Activated CD8-positive, alpha-beta memory T cell treated with anti-CD3 and anti-CD28 coated beads for 1 hour (primary cell): ENCODE measurements at places on chromosomes 4 and X.

GRCh38 chr4:40722576-40723161 lies 27.1 kb upstream of the NSUN7 start:
- DNase-seq = no peak

GRCh38 chr4:121697564-121697963 lies 784 bp upstream of the ANXA5 start:
- DNase-seq = no peak

GRCh38 chr4:169084954-169085353 lies 74.9 kb upstream of the CBR4 start:
- DNase-seq = no peak

GRCh38 chr4:47359891-47360290 lies 103.6 kb downstream of the COMMD8 start:
- no peak for DNase-seq

- DNase-seq = no peak
Measured at GRCh38 chr4:122633211-122633610, 12.3 kb upstream of the IL21 start.

DNA sequence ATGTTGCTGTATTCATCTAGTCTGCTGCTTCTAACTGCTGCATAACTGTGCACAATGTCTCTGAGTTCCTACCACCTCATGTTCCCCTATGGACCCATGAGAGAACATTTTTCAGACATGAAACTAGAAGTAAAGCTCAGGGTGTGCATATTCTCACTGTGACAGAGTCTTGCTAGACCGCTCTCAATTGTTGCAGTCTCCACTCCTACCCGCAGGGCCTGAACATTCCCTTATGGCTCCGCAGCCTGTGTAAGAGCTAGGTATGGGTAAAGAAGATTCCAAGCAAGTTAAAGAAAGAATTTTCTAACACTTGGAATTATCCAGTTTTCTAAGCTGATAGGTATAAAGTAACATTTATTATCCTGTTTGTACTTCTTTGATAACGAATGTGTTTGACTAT lies 5.4 kb downstream of the OCIAD2 start:
- DNase-seq = no peak

GRCh38 chr4:24054910-24055309 lies 165.1 kb upstream of the PPARGC1A start:
- DNase-seq = no peak

- no peak for DNase-seq
Measured at GRCh38 chr4:159018062-159018629, 84.7 kb upstream of the RAPGEF2 start.

DNA sequence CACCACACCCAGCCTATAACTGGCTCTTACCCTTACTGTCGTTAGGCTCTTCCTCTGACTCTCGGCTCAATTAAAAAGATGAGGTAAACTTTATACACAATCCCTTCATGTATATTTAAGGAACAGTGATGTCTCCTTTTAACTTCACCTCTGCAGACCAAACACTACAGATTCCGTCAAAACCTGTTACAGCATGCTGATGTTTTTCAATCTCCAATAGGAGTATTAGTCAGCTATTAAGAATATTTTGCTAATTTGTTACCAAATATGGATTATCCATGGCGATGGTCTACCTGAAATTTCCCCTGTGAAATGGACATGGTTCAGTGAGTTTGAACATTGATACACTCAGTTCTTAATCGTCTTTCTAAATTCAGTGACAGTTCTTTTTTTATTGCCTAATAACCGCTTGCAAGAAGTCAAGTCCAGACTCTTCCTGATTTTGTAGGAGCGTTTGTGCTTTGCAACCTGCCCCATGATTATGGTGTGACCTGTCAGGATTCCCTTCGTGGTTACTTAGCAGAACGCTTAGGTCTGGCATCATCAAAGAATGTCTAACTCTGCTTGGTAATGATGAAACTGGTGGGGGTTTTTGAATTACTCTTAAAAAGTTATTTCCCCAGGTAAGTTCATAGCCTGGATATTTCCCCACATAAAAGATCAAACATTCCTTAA lies 72.2 kb upstream of the STOX2 start:
- no peak for DNase-seq

- DNase-seq = peak; percentile 82
Measured at GRCh38 chr4:6720202-6720699, 4.3 kb downstream of the BLOC1S4 start.

GRCh38 chr4:91989914-91990313 lies 313.9 kb upstream of the GRID2 start:
- no peak for DNase-seq

DNA sequence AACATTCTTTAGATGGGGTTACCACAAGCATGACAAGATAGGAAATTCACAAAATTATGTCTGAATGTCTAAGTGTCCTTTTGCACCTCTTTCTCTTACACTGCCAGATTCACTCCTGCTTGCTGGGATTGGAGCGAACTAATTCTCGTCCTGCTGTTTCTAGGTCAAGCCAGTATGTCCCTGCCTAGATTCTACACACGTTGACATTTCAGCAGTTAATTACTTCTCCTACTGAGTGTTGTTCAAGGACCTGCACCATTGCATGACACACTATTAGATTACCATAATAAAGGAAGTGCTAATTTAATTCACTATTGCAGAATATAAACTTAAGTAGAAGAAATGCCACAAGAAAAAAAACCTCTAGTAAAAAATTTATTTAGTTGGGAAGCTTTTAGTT lies 1911.7 kb downstream of the PCDH7 start:
- DNase-seq = no peak

GRCh38 chr4:185246453-185246852 lies 37.1 kb downstream of the SNX25 start:
- DNase-seq = no peak

DNA sequence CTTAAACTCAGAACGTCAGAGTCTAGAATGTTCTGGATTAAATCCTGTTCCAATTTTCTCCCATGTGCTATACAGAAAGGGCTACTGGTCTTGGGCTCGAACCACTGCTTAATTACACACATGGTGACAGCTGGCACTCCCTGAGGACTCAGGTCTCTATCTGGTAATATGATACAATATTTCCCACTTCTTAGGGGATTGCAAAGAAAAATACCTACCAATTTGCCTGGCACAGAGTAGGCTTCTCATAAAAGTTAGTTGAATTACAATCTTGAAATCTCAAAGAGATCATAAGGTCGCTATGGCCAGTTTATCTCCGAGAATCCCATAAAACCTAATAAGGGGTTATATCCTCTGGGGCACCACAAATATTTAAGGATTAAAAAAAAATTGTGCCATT lies 8.6 kb downstream of the GPM6B start:
- DNase-seq = no peak

DNA sequence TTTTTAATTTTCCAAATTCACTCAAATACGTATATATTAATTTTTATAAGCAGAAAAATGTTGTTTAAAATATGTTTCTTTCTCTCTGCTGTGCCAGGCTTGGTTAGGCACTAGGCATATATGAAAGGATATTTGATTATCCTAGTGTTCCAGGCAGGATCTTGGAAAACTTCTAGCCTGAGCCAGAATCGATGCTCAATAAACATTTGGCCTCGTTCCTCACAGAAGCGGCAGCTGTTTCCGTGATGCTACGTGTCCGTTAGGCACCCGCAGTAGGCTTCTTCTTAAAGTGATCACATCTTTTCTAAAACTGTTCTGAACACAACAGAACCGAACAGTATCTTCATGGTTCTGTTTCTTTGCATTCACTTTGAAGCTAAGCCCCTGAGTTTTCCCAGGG lies 50.1 kb upstream of the CRMP1 start:
- DNase-seq = no peak

GRCh38 chr4:95729596-95729995 lies 110.3 kb upstream of the PDHA2 start:
- DNase-seq = no peak

DNA sequence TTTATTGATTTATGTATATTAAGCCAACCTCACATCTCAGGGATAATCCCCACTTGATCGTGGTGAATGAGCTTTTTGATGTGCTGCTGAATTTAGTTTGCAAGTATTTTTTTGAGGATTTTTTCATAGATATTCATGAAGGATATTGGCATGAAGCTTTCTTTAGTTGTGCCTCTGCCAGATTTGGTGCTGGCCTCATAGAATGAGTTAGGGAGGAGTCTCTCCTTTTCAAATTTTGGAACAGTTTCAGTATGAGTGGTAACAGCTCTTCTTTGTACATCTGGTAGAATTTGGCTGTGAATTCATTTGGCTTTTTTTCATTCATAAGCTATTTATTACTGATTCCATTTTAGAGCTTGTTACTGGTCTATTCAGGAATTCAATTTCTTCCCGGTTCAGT lies 197.2 kb upstream of the NDST4 start:
- no peak for DNase-seq

DNA sequence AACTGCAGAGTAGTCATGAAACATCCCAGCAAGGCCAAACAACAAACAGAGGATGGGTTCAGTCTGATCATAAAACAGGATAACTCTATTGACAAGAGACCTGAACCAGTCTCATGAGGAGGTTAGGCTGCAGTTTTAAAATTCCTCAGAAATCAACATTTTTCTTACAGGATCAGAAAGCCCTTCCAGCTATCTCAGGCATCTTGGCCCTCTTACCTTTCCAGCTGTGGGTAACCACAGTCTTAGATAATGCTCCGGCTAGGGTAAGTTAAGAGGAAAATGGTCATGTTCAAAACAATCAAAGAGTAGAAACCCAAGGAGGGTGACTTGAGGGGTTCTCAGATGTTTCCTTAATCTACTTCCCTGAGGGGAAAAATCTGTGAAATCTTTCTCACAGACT lies 5.1 kb downstream of the CTSO start:
- no peak for DNase-seq

- DNase-seq = no peak
Measured at GRCh38 chrX:46376246-46376885, 168.9 kb downstream of the ZNF674 start.

DNA sequence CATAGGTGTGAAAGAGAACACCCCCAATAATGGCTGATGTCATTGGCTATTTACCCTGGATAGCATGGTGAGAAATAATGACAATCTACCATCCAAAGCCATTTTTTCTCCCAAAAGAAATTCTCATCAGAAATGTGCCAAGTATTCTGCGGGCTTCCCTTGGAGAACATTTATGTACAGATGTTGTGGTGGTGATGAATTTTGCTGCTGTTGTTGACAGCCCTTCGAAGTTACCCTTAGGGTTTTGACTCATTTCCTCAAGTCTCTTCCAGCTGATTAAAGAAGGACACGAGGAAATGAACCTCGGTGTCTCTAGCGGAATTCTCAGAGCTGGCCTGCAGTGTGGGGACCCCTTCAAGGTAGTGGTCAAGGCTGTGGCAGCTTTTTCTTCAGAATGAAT lies 3.4 kb downstream of the KIT start:
- DNase-seq = no peak

DNA sequence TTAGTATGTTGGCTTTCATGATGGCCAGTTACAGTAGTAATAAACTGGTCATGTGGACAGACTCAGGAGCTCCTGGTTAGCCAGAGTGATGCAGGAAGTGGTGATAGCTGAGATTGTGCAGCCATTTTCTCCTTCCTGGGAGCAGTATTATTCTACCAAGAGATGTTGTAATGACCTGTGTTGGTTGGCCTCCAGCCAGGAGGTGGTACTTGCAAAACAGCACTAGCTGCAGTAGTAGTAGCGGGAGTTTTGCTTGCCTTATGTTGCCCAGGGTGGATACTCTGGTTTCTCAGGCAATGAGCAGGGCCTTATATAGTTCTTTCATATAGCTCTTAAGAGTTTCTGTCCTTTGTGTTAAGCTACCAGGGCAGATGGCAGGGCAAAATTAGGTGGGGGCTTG lies 998.8 kb downstream of the GLUD2 start:
- no peak for DNase-seq

GRCh38 chr4:34767407-34767806 lies 1476.9 kb downstream of the ARAP2 start:
- DNase-seq = no peak

DNA sequence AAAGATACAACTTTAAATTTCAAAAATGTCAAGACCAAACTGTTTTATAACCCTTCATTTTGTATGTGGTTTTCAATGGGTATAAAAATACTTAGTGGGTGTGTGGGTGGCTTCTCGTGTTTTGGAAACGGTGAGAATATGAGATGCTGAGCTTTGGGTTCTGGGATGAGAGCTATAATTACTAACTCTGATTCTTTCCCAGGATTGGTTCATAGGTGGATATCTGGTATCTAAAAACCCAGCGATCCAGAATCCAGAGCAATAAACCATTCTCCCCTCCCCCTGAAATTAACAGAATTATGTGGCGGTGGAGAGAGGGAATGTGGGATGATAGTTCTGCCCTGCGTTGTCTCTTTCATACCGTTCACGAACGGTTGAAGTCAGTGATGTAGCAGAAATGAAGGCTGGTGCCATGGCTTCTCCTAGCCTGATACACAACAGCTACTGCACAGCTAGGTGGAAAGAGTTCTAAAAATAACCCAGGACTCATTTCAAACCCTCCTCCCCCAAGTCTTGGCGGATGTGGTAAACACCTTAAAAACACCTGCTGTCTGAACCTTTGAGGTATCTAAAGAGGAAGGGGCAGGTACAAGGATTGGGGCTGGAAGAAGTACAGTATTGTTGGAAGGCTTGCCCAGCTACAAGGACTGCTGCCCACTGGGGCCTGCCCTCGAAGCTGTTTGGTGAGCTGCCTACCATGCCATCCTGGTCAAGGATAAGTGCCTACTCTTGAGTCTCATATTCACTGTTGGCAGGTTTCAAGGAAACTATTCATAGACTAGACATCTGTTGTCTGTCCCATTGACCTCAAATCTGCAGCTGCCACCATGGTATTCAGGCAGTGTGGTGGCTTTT lies 44.5 kb downstream of the SEPTIN11 start:
- no peak for DNase-seq

- DNase-seq = no peak
Measured at GRCh38 chrX:46953137-46953527, 40.9 kb downstream of the JADE3 start.

DNA sequence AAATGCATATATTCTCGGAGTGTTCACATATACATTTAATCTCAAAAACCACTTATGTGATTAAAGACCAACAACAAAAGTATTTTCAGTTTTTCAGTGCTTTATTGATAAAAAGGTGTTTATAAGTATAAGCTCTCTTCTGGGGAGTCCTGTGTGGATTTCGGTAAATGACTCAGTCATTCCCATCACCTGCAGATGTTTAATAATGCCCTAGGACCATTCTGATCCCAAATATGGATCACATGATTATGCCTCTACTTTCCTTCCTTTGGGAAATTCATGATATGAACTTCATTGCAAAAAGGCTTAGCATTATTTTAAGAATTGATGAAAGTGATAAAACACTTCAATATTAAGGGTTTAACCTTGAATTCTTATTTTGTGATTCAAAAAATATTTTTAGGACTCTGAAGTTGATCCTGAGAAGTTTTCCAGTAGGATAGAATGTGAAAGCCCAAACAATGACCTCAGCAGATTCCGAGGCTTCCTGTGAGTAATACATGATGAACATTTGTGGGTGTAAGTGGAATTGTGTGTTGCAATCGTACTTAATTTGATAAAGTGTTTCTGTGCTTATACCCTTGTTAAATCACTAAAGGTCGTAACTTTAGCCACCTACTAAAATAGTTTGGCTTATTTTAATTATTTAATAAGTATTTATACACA lies 40.2 kb downstream of the ATP10D start:
- DNase-seq = no peak

GRCh38 chr4:22689428-22689827 lies 3.3 kb upstream of the GBA3 start:
- DNase-seq = no peak

- no peak for DNase-seq
Measured at GRCh38 chrX:69501429-69501828, 2.7 kb upstream of the NALF2 start.

- no peak for DNase-seq
Measured at GRCh38 chr4:31370866-31371465, 650.8 kb downstream of the PCDH7 start.

GRCh38 chrX:130909469-130910136 lies 6.6 kb upstream of the ENOX2 start:
- DNase-seq = no peak
